H1 (cell line): ENCODE measurements at places on chromosomes 1 and 21. TPM values are rescaled to one million over a fixed set of nuclear protein-coding genes. Genes with fewer than 3 reads are reported as not detected.
A peak's percentile ranks its signal among the peaks of the same experiment; 100 is the strongest.

Gene GCSAML
- total RNA-seq = not detected in 2 replicates

GRCh38 chr1:61046434-61046833, 35.9 kb upstream of the NFIA start:
- H3K36me3 ChIP-seq = no peaks in the 10 kb centered on the region
- H3K27me3 ChIP-seq = peaks cover 1% of the 10 kb centered on the region
- no peak overlapping the region for H3K4me3 ChIP-seq
- no peak overlapping the region for H3K27ac ChIP-seq

Gene PKN2
- total RNA-seq = 31.4 and 32.0 TPM in 2 replicates

GRCh38 chr1:15406614-15407559, 2.8 kb upstream of the EFHD2 start:
- H3K27ac ChIP-seq = no peak overlapping the region
- no peak for DNase-seq
- peaks cover 19% of the 10 kb centered on the region for H3K27me3 ChIP-seq
- H3K4me1 ChIP-seq = no peaks in the 10 kb centered on the region
- no peak overlapping the region for H3K4me3 ChIP-seq
- no peaks in the 10 kb centered on the region for H3K36me3 ChIP-seq

DNA sequence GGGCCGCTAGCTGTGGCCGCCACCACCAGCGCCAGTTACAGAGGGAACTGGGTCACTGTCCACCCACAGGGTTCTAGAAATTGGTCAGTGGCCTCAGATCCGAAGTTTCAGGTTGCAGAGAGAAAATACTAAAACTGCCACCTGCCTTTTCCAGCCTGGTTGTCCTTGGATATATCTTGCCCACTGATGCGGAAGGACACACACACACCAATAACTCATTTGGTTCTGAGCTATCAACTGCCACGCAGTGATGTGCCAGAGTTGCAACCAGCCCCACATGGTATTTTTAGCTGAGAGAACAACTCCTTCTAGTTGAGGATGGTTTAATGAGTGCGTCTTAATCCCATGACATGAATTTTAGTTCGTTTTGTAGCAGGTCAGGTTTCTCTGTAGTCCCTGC, 68.1 kb downstream of the SH3BGR start:
- no peaks in the 10 kb centered on the region for H3K27me3 ChIP-seq
- H3K36me3 ChIP-seq = no peaks in the 10 kb centered on the region

Gene NID1
- 24.9 and 25.4 TPM in 2 replicates for total RNA-seq

Gene ARHGAP30
- total RNA-seq = 0.39 and 0.40 TPM in 2 replicates

GRCh38 chr1:48776393-48777218, at the start of gene BEND5:
TSS of gene BEND5 (minus strand) at chr1:48776891. CDS start at chr1:48776831, 60 bp downstream.
- H3K27ac ChIP-seq = no peak within 1 kb of the TSS
- H3K36me3 ChIP-seq = no peaks in the 10 kb centered on the region
- H3K4me3 ChIP-seq = peak within 1 kb of the TSS; percentile 69
- DNase-seq = peak; percentile 47
- H3K27me3 ChIP-seq = no peaks in the 10 kb centered on the region

DNA sequence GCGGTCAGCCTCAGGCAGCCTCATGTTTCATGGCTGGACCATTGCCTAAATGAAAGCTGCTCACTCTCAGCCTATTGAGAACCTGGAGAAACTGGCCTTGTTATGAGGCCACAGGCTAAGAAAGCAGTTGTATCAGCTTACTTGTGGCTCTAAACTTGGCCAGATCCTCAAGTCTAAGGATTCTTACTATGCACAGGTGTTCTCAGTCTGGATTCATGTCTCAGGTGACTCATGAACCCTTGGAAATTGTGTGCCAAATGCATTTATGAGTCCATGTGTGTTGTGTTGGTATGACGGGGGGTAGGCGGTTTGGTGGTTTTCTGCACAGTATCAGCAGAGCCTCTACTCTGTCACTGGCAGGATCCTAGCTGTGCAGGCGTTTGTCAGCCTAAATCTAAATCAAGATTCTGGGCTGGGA, 90.4 kb downstream of the ROR1 start:
- H3K27me3 ChIP-seq = no peaks in the 10 kb centered on the region
- no peak overlapping the region for H3K4me3 ChIP-seq
- no peak for DNase-seq

DNA sequence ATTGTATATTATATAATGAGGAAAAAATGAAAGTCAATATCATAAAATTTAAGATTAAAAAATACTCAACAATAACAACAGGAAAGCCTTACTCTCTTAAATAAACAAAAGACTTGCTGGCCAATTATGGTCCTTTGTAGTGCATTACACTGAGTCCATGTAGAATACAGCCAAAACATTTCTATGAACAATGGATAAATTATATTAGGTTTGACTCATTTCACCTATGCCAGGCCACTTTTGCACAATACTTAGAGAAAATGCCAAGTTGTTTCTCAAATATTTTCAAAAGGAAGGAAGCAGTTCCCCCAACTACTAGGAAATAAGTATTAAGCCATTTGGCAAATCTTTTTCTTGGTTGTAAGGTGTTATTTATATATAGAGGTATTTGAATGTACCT, 19.8 kb upstream of the UCK2 start:
- H3K4me1 ChIP-seq = no peaks in the 10 kb centered on the region
- H3K27ac ChIP-seq = no peak overlapping the region
- no peaks in the 10 kb centered on the region for H3K36me3 ChIP-seq

- H3K27me3 ChIP-seq = no peaks in the 10 kb centered on the region
- H3K27ac ChIP-seq = no peak overlapping the region
- no peaks in the 10 kb centered on the region for H3K36me3 ChIP-seq
Measured at GRCh38 chr1:119674111-119674526, 26.1 kb upstream of the ZNF697 start.

GRCh38 chr1:162229549-162229948, 147.1 kb downstream of the SPATA46 start:
- no peak overlapping the region for H3K4me3 ChIP-seq
- no peak overlapping the region for H3K27ac ChIP-seq
- H3K4me1 ChIP-seq = no peaks in the 10 kb centered on the region; the same call in none of the 2 replicates
- no peaks in the 10 kb centered on the region for H3K27me3 ChIP-seq
- H3K36me3 ChIP-seq = no peaks in the 10 kb centered on the region

Gene DCDC2B
- total RNA-seq = not detected in 2 replicates

DNA sequence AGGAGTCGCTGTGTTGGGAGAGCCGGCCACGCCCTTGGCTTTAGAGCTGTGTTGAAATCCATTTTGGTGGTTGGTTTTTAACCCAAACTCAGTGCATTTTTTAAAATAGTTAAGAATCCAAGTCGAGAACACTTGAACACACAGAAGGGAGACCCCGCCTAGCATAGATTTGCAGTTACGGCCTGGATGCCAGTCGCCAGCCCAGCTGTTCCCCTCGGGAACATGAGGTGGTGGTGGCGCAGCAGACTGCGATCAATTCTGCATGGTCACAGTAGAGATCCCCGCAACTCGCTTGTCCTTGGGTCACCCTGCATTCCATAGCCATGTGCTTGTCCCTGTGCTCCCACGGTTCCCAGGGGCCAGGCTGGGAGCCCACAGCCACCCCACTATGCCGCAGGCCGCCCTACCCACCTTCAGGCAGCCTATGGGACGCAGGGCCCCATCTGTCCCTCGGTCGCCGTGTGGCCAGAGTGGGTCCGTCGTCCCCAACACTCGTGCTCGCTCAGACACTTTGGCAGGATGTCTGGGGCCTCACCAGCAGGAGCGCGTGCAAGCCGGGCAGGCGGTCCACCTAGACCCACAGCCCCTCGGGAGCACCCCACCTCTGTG, 4.7 kb downstream of the C1orf35 start:
- H3K4me1 ChIP-seq = no peaks in the 10 kb centered on the region
- H3K27me3 ChIP-seq = no peaks in the 10 kb centered on the region
- no peak for DNase-seq
- peaks cover 13% of the 10 kb centered on the region; the same call in 1 of the 2 replicates for H3K36me3 ChIP-seq

Gene HHIPL2
- total RNA-seq = not detected in 2 replicates

DNA sequence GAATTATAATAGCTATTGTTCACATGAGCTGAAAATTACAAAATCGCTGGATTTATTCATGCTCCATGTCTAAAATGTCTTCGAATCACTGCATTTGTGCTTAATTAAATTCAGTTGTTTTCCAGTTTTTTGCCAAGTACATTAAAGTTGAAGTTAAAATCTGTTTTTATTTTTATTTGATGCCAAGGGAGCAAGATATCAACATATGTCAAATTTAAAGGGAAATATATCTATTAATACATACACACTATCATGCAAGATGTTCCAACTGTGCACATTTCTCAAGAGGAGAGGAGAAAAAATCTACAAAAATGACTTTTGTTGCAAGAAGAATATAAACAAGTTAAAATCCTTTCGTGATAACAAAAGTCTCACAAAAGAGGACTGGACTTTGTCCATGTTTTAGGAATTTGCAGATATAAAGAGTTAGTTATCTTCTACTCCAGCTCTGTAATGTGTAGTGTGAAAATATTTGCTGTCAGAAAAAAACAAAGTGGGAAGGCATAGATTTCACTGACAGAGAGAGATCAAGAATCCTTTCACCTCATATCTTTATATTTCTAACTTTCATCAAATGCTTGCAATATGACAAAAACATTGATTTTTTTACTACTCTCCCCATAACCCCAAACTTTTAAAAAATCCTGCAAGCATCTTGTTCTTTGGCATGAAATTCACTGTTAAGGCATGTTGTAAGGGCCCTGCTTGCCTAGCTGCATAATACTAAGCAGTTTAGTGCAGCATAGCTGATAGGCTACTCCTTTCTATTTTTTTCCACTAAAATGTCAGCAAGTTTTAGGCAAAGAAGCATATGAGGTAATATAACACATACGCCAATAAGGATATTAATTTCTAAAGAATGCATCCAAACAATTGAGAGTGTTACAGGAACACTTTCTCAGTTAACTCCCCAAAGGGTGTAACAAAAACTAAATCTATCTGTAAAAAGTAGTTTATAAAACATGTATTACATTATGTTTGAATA, 340.2 kb upstream of the ADAMTS5 start:
- no peaks in the 10 kb centered on the region for H3K27me3 ChIP-seq
- H3K4me3 ChIP-seq = no peak overlapping the region
- DNase-seq = no peak
- H3K27ac ChIP-seq = no peak overlapping the region

Gene SYT6
- total RNA-seq = 33.7 and 35.7 TPM in 2 replicates

DNA sequence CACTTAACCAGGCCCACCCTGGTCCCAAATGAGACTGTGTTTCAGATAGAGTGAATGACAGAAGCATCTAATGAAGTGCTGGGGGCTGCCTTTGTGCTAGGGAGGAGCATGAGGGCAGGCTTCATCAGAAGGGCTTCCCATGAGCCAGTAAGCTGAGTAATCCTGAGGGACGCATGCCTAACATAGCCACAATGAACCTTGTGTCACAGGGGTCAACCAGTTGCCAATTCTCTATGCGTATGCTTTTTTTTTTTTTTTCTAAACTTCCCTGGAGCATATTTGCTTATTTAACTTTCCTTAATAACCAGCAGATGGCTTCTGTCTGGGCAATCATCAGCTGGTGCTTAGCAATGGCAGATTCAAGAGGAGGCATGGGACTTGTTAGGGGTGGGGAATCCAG, 25.5 kb upstream of the CYP2J2 start:
- no peak overlapping the region for H3K27ac ChIP-seq
- H3K4me1 ChIP-seq = no peaks in the 10 kb centered on the region
- H3K4me3 ChIP-seq = no peak overlapping the region
- no peaks in the 10 kb centered on the region for H3K36me3 ChIP-seq
- no peak for DNase-seq

- DNase-seq = no peak
- H3K36me3 ChIP-seq = no peaks in the 10 kb centered on the region
- H3K27me3 ChIP-seq = no peaks in the 10 kb centered on the region
- H3K4me1 ChIP-seq = no peaks in the 10 kb centered on the region
Measured at GRCh38 chr1:62841587-62842169, 57.7 kb downstream of the ATG4C start.

DNA sequence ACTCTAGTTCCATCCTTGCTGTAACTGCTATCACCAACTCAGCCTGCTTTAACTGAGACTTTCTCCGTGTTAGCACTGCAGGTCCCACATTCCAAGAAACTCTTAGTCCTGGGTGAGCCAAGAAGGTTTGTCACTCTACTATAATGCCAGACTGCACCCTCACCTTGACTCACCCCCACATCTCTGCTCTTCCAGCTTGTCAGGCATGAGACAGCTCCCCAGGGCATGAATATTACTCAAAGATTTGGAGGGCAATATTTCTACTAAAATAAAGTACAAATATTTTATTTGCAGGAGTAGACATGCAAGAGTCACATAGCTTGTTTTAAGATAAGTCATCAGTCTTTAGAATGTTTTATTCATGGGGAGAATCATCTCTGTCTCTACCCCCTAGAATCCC, 110.2 kb downstream of the MATN1 start:
- no peak overlapping the region for H3K27ac ChIP-seq
- no peak overlapping the region for H3K4me3 ChIP-seq
- H3K27me3 ChIP-seq = no peaks in the 10 kb centered on the region
- no peaks in the 10 kb centered on the region for H3K4me1 ChIP-seq
- DNase-seq = no peak

GRCh38 chr1:204591473-204592090, 75.4 kb downstream of the MDM4 start:
- H3K4me1 ChIP-seq = peaks cover 5% of the 10 kb centered on the region; the same call in 1 of the 2 replicates
- no peak overlapping the region for H3K4me3 ChIP-seq
- DNase-seq = no peak
- no peaks in the 10 kb centered on the region for H3K36me3 ChIP-seq
- H3K27ac ChIP-seq = no peak overlapping the region
- H3K27me3 ChIP-seq = no peaks in the 10 kb centered on the region

Gene RIPPLY3
- total RNA-seq = 2.0 and 2.6 TPM in 2 replicates

Gene CLIC6
- total RNA-seq = 1.3 and 1.6 TPM in 2 replicates

Gene FAM76A
- total RNA-seq = 12.8 and 16.2 TPM in 2 replicates

- H3K27ac ChIP-seq = no peak overlapping the region
- no peak for DNase-seq
- no peak overlapping the region for H3K4me3 ChIP-seq
Measured at GRCh38 chr1:101003012-101003650, 22.5 kb downstream of the DPH5 start.

Gene BROX
- total RNA-seq = 26.7 and 28.5 TPM in 2 replicates

- no peaks in the 10 kb centered on the region for H3K36me3 ChIP-seq
- H3K27me3 ChIP-seq = no peaks in the 10 kb centered on the region
- no peak for DNase-seq
Measured at GRCh38 chr1:32861904-32862695, 8.6 kb downstream of the FNDC5 start.

DNA sequence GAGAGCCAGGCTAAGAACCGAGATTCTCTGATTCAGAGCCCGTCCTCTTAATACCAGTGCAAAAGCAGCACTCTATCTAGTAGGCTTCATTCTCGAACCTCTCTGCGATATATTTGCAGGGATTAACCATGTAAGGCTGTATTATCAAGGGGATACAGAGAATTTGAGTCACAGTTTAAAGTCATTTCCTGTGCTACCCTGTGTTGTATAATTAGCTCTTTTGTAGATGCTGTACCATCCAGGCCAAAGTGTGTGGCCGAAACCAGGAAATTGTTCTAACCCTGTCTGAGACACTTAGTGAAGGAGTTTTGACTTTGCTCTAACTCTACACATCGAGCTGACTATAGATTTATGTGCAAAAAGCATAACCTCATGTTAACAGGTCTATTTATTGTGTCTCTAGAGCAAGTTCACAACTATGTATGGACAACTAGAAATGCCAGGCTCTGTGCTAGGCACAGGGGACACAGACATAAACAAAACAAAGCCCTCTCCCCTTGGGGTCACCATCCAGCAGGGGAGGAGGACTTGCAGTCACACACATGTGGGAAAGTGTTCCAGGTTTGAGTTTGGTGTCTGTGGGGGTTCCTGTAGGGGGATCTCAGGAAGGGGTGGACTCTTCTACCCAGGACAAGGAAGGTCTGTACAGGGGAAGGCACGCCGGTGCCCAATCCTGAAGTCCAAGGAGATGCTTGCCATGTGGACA, 182.2 kb downstream of the DHRS3 start:
- no peak overlapping the region for H3K4me3 ChIP-seq
- H3K27me3 ChIP-seq = no peaks in the 10 kb centered on the region
- no peak for DNase-seq
- no peaks in the 10 kb centered on the region for H3K36me3 ChIP-seq

GRCh38 chr1:110677526-110677925, 2.8 kb upstream of the KCNA3 start:
- DNase-seq = no peak
- peaks cover 41% of the 10 kb centered on the region for H3K27me3 ChIP-seq
- no peak overlapping the region for H3K27ac ChIP-seq
- H3K4me3 ChIP-seq = no peak overlapping the region
- no peaks in the 10 kb centered on the region for H3K4me1 ChIP-seq
